ENCODE measurements at places on chromosomes 4 and X.

- no peak for DNase-seq
Observed at GRCh38 chrX:136781180-136781797, 557 bp upstream of the ARHGEF6 start.

GRCh38 chr4:13484749-13485221, 645 bp upstream of the RAB28 start:
- DNase-seq, result no peak

DNA sequence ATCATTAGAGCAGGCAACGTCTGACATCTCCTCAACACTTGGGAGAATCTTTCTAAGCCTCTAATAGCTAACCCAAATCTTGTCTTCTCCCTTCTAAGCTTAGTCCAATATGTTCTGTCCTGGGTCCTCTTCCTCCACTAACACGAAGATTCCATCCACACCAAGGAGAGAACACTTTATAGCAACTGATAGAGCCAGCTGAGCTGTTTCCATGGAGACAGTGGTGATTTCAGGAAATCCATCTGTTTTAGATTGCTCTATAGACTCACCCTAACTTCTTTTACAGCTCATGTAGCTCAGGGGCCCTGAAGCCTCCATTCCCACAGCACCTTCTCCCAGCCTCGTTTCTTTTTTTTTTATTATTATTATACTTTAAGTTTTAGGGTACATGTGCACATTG, 37.4 kb downstream of the SCD5 start:
- DNase-seq, result no peak

DNA sequence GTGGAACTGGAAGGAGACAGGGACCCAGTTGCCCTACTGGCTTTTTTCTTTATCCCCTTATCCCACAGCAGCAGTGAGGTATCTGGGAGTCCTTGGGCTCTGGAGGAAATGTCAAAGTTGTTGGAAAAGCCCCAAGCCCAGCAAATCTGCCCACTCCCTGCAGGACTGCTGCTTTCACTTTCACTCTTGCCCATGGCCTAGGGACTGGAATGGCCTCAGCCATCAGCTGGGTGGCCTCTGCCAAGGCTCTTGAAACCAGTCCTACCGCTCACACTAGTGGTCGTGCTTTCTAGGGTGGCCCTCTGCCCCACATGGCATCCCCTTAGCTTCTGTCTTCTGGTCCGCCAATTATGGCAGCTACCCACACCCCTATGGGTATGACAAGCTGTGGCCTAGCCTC, 9.7 kb upstream of the RHOXF1 start:
- DNase-seq, result no peak

- no peak for DNase-seq
Observed at GRCh38 chr4:138097912-138098600, 144.1 kb downstream of the SLC7A11 start.
